Dermis blood vessel endothelial cell (primary cell): ENCODE measurements at places on chromosomes 2 and 18. TPM values are rescaled to one million over a fixed set of nuclear protein-coding genes. Genes with fewer than 3 reads are reported as not detected.

GRCh38 chr2:132891498-132891897 is 221.5 kb upstream of the LYPD1 start:
- no peak for DNase-seq

DNA sequence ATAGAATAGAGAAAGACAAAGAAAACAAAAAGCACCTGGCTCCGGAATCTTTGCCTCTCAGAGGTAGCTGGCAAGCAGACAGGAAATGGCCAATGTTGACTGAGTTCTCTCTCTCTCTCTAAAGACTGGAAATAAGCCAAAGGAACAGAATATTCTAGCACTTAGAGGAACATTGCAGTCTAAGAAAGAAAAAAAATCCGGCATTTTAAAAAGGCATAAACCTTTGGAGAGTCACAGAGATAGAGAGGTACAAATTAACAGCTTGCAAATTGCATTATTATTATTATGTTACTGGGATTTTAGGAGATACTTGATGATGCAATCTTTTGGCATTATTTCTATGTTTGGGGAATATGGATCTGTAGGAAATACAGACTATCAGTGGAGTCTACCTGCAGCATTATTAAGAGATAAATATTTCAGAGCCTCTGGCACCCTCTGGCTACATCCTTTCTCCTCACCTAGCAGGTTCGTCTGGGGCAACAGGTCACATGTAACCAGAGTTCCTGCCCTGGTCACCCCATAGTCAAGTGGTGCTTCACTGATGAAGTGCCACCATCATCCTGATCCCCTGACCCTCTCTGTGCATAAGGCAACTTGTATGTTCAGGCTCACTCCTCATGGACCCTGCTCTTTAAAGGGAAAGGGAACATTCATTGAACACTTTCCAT is 318.9 kb upstream of the ACVR2A start:
- no peak for DNase-seq

DNA sequence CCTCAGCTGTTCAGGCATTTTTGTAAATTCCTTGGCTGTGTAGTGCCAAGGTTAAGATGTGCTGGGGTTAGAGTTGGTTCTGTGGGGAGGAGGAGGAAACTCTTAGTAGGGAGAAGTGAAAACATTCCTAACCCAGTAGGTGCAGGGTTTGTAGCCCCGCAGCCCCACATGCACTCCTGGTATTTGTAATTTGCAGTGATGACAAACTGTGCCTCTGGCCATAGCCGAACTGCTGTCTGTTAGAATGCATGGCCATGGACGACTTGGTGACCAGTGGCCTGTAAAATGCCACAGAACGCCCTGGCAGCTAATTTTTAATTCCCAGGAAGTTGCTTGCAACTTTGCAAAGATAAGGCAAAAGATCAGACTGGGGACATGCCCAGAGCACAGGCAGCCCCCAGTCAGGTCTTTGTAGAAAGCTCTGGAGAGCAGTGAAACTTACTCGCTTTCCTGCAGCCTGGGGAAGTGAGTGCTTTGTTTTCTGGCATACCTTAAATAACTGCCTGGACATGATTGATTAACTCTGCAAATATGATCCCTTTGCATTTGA is 38.4 kb downstream of the LYPD6B start:
- DNase-seq: no peak

DNA sequence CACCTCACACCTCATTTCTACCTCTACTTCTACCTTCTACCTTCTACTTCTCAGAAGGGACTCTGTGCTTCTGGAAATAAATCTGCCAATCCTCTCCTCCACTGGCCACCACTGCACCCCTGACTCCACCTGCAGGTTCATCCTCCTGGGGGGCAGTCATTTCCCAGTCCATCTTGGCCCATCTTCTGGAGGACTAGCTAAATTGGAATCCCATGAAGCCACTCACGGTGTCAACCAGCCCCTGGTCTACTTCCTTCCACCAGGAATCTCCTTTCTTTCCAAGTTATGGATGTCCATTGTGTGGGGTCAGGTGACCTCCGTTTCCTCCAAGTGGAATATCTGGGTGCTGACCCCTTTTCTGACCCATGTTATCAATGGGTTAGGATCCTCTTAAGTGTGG is 3.9 kb downstream of the WNT10A start:
- DNase-seq: no peak

- peak; percentile 3 for DNase-seq
Measured at GRCh38 chr2:99153921-99154604, 679 bp downstream of the TSGA10 start.

DNA sequence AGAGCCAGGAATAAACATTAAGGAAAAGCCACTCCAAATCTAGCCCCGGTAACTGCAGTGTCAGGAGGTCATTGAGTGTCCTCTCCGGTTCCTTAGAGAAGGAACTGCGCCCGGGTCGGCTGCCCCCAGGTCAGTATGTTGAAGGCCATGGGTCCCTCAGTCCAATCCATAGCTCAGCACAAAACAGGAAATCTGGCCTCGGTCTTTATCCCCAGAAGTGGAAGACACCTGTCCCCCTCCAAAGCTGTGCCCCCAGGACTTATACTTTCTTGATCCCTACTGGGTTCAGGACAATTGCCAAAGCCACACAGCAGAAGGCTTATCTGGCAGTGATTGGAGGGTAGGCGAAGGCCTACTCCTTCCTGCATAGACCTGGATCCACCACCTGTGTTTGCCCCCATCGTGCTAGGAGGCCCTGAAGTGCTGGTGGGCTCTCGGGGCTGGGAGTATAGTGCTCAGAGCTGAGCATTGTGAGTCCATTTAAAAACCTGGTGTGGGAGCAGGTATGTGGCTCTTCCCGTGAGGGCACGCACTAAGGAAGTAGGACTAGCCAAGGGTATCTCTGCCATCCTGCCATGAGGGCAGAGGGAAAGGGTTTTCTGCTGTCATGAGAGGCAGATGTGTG is 178.6 kb downstream of the SEPTIN10 start:
- no peak for DNase-seq

- no peak for DNase-seq
Measured at GRCh38 chr2:153165021-153165420, 313.5 kb downstream of the RPRM start.

DNA sequence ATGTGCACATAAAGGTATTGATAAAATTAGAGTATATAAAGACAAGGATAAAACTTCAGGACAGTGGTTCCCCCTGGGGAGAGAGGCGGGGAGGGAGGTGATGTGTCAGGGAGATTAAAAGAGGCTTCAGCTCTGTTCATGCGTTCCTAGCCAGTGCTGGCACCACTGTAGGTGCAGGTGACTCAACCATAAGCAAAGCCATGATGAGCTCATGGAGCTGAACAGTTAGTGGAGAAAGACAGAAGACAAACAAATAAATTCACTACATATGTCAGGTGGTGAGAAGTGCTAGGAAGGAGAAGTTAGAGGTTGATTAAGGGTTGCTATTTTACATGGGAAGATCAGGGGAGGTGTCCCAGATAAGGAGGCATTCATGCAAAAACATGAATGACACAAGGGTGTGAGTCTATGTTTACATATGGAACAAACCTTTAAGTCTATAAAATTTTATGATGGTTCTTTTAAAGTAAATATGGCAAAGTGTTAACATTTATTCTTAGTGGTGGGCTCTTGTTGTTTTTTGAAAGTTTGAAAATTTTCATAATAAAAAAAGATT is 136.0 kb downstream of the ANKRD44 start:
- peak; percentile 35 for DNase-seq

DNA sequence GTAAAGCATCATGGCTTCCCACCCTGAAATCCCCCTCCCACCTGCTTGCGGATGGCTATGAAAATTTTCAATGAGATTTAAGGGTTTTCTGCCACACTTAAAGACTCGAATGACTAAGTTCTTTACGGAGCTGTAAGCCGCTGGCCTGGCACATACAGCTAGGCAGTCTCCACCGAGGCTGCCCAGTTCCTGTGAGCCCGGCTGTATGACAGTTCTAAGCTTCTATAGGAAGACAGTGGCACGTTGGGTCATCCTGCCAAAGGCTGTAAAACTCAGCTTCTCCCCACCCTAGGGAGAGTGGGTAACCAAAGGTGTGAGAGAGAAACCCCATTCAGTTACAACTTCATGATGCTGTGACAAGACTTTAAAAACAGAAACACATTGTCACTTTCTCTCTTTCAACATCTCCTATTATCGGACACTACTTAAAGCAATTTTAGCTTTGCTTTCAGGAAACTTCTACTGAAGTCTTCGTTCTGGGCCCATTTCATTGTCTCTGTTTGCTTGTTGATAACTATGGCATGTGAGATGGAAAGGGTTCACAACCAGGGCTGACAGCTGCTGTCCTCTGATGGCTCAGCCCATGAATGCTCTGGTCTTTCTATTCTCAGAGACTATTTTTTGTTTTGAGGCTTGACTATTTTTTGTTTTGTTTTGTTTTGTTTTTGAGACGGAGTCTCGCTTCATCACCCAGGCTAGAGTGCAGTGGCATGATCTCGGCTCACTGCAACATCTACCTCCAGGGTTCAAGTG is 7.1 kb downstream of the CASP8 start:
- no peak for DNase-seq

DNA sequence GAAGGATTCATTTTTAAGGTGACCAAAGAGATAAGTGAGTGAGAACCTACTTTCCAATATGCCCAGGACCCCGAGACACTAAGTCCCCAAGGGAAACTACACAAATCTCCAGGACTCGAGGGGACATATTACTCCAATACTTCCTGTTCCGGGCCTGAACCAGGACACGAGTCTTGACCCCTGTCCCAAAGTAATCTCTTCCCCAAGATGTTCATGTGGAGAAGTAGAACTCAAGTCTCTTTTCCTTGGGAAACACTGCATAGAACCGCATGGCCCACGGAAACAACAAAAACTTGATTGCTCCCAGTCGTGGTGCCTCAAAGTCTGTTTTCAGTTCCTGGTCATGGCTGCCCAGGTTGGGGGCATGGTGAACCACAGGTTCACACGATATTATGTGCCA is 87.2 kb upstream of the ZEB2 start:
- no peak for DNase-seq

DNA sequence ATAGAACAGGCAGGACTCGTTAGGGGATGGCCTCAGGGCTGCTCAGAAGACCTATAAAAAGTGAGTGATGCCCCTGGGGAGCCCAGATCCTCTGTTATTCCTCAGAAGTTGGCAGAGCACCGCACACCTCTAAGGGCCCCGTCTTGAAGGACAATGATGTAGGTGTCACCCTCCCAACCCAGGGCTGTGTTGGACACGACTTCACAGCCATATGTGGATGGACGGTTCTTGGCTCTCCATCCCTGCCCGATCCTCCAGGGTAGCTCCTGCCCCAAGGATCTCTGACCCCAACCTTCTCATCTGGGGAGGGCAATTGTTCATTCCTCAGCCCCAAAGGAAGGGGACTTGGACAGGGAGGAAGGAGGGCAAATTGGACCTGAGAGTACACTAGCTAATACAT is 246.1 kb downstream of the DYSF start:
- DNase-seq: no peak

GRCh38 chr2:111091811-111092211 is 28.9 kb upstream of the BCL2L11 start:
- no peak for DNase-seq

GRCh38 chr18:58168993-58169392 is 125.0 kb downstream of the NEDD4L start:
- no peak for DNase-seq

DNA sequence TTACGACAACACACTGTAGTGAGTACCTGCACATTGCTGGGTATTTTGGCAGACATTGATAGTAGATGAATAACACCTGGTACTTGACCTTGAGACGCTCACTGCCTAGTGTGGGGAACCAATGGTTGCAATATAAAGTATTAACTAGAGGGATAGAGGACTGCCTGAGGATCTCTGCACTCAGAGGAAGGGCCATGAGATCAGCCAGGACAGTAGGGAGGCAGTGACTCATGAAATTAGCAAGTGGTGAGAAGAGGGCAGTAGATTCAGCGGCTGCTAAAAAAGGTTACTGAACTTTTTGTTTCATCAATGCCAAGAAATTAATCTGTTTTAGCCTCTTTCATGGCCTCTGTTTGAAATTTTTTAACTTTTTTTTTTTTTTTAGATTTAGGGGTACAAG is 250.8 kb upstream of the TCF4 start:
- no peak for DNase-seq

- DNase-seq: no peak
Measured at GRCh38 chr2:118232796-118233195, 144.5 kb downstream of the INSIG2 start.

- DNase-seq: no peak
Measured at GRCh38 chr2:119117891-119118882, 40.4 kb downstream of the C1QL2 start.

DNA sequence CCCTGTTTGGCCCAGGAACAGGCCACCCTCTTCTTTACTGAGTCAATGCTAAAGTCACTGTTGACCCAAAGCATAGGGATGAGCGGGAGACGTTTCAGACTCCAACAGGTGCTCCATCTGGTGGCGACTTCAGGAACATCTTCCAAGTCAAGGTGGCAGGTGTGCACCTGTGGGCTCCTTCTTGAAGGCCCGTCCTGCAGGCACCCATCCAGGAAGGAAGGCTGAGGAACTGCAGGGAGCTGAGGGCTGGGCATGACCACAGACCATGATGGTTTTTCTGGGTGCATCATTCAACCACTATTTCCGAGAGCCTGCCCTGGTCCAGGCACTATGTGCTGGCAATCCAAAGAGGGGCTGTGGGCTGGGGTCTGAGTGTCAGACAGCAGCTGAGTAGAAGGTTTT is 142.8 kb downstream of the NDUFA10 start:
- peak; percentile 83 for DNase-seq

DNA sequence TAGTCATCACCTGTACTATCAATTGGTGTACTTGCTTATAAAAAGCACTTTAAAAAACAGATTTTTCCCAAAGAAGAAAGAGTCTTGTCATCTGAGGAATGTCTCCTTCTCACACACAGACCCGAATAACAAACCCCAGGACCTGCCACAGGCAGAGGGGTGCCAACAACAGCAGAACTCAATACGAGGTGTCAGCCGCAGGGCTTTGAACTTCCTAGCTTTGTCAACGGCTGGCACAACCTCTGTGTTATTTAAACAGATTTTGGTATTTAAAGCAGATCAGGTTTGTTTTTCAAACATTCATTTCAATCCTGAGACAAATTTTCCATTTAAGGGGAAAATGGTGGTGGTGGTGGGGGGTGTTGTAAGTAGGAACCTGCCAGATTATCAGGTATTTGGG is 138.4 kb upstream of the RIOK3 start:
- no peak for DNase-seq

GRCh38 chr2:222193328-222193983 is 105.3 kb downstream of the PAX3 start:
- DNase-seq: no peak

DNA sequence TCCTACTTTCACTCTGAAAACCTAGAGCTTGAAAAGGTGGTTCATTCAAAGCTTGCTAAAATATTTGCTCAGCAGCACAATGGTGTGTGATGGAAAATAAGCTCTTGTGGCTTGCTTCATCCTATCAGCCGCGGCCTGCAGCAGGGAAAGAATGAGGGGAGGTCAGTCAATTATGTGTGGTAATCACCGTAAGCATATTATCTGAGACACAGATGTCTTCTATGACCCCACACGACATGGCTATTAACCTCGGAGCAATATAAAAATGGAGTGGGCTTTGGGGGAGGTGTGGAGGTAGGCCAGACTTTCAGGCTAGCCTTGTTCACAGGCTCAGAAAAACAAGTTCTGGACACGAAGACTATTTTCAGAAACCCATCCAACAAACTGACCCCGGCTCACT is 98.4 kb upstream of the SIX3 start:
- no peak for DNase-seq

Gene C18orf54
- total RNA-seq: 9.4 and 20.1 TPM in 2 replicates

Gene ALKAL2
- 0.28 TPM in 1 of 2 replicates, not detected in the other for total RNA-seq

Gene UGT1A9
- under 0.01 and 0.05 TPM in 2 replicates for total RNA-seq

Gene VWC2L
- not detected in 2 replicates for total RNA-seq

Gene C1QL2
- not detected in 2 replicates for total RNA-seq

Gene TWIST2
- 0.56 TPM in 1 of 2 replicates, not detected in the other for total RNA-seq

Gene MORN2
- 8.7 and 9.7 TPM in 2 replicates for total RNA-seq

Gene PRKAG3
- not detected in 2 replicates for total RNA-seq

Gene TTN
- 1.5 and 1.8 TPM in 2 replicates for total RNA-seq

Gene MOCOS
- 0.34 and 0.79 TPM in 2 replicates for total RNA-seq

Gene MYO1B
- total RNA-seq: 131 and 133 TPM in 2 replicates

Gene MC5R
- total RNA-seq: not detected in 2 replicates
